ENCODE measurements at places on chromosomes 4 and X.

DNA sequence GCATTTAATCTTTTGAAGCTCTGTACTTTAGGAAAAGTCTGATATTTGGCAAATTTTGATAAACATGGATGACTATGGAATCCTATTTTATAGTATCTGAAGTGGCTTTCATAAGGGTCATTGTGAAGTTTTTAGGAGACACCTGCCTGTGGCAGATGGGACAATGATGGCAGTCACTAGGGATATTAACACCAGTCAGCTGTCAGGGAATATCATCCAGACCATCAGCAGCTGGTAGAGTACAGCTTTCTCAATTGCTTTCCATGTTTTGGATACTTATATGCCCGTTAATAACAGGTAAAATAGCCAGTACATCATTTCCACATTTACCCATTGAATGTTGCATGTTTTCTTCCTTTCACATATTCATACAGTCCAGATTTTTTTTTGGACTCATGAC is 39.1 kb downstream of the NPNT start:
- no peak for DNase-seq

DNA sequence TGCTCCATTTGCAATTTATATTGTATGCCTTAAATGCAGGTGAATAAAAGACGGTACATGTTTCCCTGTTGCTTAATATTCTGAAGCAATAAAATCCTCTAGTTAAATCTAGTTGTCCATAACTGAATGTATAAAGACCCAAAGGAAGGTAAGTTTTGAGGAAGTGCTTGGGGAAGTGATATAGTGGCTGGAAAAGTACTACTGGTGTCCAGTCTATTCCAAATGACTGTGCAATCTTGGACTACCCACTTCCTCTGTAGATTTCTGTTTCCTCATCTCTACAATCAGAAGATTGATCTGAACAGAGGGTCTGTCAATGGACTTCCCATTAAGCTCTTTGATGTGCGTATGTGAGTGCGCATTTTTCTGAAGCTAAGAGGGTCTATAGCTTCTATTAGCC is 17.0 kb downstream of the SNCA start:
- DNase-seq, result no peak

GRCh38 chr4:164408831-164409230 is 345.1 kb upstream of the SMIM31 start:
- no peak for DNase-seq

DNA sequence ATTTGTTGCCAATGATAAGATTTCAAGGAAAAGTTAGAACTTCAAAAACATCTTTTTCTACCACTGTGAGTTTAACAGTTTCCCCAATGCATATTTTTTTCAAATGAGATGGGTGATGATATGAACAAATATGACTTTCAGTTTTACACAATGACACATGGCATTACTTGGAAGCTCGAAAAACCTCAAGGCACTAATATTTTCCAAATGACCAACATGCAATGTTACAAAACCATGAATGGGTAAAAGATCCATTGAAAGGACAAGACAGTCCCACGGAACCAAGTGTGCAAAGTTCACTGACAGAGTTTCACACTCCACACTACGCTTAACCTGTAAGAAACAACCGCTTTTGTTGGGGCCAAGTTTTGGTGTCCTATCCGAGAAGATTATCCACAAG is 84.5 kb downstream of the CD99L2 start:
- no peak for DNase-seq

DNA sequence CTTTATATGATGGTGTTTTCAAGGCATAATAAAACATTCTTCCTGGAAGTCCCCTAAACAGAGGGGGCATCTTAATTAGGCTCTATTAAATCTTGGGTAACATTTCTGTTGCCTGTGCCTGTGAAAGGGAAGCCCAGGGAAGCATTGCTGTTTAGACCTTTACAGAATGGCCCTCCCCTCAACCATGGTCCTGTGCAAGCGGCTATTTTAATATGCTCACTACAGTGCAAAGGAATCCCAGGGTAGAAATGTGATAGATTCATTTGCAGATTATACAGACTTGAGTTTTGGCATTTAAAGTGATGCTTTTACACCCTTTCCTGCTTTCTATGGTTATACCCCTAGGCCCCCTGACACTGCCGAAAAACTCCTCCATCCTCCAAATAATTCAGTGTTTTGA is 65.3 kb downstream of the CLCN5 start:
- no peak for DNase-seq

DNA sequence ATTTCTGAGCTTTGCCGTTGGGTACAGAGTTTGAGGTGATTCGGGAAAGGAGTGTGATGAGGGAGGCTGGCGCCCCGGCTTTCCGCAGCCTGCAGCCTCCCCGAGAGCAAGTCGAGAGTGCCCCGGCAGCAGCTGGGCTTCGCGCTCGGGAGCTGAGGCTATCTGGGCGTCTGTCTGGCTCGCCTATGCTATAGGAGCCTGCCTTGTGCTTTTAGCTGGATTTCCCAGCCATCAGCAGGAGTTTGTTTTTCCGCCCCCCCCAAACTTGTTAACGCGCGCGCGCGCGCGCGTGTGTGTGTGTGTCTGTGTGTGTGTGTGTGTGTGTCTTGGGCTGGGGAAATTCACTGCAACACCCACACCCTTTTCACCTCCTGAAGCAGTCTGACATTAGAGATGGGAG is 765 bp upstream of the DGKK start:
- no peak for DNase-seq

DNA sequence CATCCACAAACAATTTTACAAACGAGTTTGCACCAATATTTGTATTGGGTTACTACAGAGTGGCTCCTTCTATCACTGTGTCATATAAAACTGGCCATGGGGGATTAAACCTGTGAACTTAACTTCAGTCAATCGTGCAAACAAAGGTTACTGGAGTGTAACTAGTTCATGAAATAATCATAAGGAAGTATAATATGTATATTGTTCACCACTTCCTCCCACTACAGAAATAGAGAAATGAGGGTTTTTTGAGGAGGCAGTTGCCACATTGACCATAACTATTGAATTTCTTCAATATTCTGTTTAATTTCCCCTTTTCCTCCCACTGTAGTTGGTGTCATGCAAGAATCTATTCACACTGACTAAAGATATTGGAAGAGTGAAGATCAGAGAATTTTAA is at the start of gene GPR82:
TSS of gene GPR82 (plus strand) at position 356 of the 400 bp plus-strand sequence. CDS start 2,846 bp downstream, outside the sequence.
- DNase-seq, result no peak

DNA sequence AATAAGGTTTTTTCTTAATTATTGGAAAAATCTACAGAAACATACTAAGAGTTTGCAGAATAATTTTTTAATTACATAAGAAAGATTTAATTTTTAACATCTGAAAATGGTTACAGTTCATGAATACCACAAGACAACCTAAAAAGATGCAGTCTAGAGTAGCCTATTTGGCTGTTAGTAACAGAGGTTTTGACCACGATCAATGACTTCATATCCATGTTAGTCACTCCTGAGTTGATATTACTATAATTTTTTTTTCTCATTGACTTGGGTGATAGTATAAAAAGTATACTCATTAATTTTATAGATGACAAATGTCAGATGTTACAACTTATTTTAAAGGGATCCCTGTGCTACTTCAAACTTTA is 272.5 kb downstream of the DCTD start:
- no peak for DNase-seq

DNA sequence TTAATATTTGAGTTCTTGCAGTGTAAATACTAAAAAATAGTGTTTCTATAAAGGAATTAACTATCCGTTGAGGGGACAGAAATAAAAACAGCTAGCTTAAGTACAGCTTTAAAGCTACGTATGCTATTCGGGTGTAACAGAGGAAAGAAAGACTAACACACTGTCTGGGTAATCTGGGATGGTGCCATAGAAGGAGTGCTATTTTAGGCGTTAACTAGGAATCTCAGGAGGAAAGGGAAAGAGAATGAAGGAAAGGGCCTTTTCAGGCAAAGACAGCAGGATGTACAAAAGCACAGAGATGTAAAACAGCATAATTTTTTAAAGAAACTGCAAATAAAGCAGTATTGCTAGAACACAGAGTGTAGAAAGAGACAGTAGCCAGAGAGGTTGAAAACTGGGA is 161.8 kb downstream of the RAP1GDS1 start:
- DNase-seq, result no peak

DNA sequence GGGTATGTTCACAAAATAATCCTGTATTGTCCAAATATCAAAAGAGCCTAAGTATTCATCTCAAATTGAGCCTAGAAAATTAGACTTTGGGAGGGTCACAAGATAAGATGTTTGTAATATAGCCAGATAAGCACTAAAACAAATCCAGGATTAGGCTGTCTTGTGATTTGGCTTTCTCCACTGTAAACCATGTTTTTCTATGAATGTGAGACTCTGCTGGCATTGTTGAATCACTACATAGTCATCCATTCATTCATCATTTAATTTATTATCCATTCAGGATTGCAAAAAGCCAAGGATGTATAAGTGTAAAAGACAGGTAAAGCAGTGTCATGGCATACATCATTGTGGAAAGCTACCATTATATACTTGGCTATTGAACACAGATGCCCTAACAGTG is 148.0 kb downstream of the GRID2 start:
- no peak for DNase-seq

GRCh38 chr4:183144787-183145186 is 45.7 kb downstream of the WWC2 start:
- no peak for DNase-seq

DNA sequence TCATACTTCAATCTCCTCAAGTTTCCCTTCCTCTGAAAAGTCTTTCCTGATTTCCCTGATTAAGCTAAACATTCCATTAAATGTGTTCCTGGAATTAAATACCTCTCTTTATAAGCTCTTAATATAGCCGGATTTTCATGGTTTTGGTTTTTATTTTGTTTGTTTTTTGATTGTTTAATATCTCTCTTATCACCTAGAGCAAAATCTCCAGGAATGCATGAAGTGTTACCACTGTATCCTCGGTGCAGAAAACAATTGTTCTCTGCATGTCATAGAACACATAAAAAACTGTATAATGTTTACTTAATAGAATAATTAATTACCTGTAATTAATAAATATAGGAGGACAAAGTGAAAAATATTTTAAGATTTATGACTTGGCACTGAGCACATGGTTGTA is 86.2 kb downstream of the PCDH18 start:
- no peak for DNase-seq

GRCh38 chr4:4631150-4631549 is 89.3 kb upstream of the STX18 start:
- no peak for DNase-seq

- DNase-seq, result no peak
These were observed 43.1 kb upstream of the BCOR start for GRCh38 chrX:40140706-40141499.

DNA sequence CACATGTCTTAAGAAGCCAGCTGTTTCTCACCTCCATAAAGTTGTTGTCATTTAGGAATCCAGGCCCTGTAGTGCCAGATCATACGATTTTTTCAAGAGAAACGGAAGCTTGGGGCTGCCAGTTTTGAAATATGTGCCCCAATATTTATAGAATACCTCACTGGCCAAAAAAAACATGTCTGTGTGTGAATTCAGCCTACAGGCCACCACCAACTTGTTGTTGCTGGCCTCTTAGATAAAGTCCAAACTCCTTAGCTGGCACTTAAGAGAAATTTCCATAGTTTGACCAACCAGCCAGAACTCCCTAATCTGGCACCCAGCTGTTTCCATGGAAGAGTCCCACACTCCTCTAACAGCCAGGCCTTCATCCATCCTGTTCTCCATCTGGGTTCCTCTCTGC is 74.1 kb downstream of the WDR19 start:
- DNase-seq, result no peak

DNA sequence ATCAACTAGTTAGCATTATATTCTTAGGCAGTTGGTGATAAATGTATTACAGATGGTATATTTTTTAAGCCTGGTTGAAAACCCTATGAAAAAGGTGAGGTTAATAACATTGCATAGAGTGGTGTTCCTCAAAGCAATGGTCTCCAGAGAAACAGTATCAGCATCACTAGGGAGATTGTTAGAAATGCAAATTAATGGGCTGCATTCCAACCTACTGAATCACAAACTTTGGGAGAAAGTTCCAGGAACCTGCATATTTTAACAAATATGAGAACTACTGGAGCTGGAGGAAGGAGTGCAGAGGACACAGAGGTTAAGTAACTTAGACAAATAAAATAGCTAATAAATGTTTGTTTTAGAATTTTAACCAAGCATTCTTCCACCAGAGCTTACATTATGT is 166.9 kb upstream of the PCDH10 start:
- no peak for DNase-seq

- peak; percentile 97 for DNase-seq
These were observed at the start of the genes HAUS3 and POLN for GRCh38 chr4:2241410-2242353. Gene HAUS3, minus strand, starts transcription at chr4:2242121. Its CDS starts 1,175 bp downstream, at chr4:2240946. Gene POLN, minus strand, starts transcription at chr4:2242121. Its CDS starts 12,890 bp downstream, at chr4:2229231.

DNA sequence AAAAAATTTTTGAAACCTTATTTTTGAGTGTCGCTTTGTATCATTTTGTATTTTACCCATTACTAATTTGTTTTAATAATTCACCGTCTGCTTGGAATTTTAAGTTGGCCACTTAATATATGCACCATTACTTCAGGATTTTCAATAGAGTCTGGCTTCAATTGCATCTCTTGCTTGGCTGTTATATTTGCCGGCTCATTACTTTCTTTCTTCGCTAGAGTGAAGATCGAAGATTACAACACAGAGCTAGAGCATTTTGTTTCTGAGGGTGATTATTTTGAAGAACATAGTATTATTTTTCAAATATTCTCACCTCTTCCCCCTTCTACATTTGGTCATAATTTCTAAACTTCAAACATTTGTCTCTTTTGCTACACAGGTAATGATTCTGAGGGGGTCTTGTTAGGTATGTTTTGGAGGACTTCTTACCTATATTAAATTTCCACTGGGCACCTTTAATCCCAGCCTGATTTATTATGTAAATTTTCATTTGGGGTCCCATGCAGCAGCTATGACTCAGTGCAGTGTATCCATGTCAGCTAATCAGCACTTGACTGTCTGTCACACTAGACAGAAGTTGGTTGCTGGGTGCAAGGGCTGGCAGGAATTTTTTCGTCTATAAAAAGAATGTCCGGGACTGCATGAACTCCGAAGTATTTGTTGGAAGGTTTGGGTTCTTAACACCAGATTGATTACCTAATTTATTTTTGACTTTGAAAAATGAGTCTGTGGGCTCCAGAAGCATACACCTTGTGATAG is 18.6 kb downstream of the TBC1D1 start:
- DNase-seq, result no peak

DNA sequence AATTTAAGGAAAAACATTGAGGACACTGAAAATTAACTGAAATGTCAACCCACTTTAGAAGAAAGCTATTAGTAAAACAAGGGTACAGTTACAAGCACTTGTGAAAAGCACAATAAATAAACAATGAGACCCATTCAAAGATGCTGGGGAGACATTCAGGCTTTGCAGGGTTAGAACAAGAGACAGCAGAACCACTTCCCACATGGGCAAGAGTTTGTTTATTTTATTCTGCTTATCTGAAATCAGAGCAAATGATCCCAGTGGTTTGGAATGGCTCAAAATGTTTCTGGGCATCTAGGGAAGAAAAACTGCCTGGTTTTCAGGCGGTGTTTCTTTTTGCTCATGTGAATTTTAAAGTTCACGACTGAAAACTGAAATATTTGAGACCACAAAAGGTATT is 42.4 kb downstream of the PPP3CA start:
- no peak for DNase-seq

GRCh38 chr4:3480528-3481112 is 17.5 kb downstream of the DOK7 start:
- peak; percentile 74 for DNase-seq

GRCh38 chr4:188911707-188912106 is 772.5 kb downstream of the TRIML1 start:
- no peak for DNase-seq

- no peak for DNase-seq
These were observed 9.3 kb downstream of the C4orf54 start for GRCh38 chr4:99648321-99648720.
